ENCODE measurements at places on chromosomes 3 and 15.

GRCh38 chr3:189041482-189042090, 130.2 kb upstream of the TPRG1 start:
- DNase-seq: peak; percentile 30

GRCh38 chr3:188574885-188575284, 420.9 kb downstream of the LPP start:
- DNase-seq: no peak

DNA sequence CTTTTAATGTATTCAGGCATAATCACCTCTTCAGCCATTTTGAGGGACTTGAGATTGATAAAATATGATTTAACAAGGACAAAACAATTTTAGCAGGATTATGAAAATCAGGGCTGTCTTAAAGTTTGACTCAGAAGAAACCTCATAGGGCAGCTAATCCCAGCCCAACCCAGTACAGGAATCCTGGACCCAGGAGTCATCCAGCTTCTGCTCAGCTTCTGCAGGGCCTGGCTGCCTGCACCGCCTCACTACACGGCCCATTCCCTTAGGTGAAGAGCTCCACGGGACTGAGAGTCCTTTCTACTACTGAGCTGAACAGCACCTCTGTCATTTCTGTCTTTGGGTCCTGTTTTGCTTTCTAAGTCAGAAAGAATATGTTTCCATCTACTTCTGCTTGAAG, 37.5 kb downstream of the ARHGAP31 start:
- no peak for DNase-seq

DNA sequence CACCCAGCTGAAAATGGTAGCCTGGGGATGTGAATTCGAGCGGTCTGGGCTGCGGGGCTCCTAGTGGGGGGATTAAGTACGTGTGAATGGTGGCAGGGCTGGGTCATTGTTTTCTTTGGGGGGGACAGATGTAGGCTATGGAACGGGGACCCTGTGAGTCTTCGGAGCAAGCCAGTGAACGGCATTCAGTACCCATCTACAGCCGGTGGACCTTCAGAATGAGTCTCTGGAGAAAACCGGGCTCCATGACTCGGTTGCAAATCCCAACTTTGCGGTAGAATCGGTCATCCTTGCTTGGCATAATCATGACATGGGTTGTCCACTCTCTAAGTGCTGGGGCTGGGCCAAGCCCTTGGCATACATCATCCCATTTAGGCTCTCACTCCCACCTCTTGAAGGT, 7.2 kb upstream of the EOMES start:
- no peak for DNase-seq

- DNase-seq: no peak
Observed at GRCh38 chr15:92886042-92886537, 14.0 kb upstream of the CHD2 start.

- no peak for DNase-seq
Observed at GRCh38 chr3:114307222-114307830, 13.5 kb downstream of the TIGIT start.

DNA sequence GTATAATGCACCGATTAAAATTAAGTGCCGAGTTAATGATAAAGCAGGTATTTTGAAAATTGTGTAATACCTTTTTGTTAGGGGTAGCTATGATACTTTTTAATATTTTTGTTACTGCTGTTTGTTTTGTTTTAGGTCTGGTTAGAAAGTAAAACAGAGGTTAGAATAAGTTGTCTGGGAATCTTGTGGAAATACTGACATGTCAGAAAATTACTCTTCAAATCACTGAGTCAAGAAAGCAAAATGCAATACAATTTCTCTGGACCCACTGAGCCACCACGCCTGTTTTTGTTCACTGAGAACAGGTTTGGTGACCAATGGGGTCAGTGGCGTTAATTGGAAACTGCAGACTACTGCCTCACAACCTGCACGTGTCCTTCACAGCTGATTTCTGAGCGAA, 601.6 kb downstream of the UNC13C start:
- DNase-seq: no peak

GRCh38 chr3:197899833-197900478, 50.0 kb upstream of the RPL35A start:
- no peak for DNase-seq

GRCh38 chr3:172324611-172325203, 123.5 kb downstream of the GHSR start:
- DNase-seq: no peak

GRCh38 chr15:89095073-89095472, 6.8 kb downstream of the ABHD2 start:
- DNase-seq: no peak

Data from activated naive CD4-positive, alpha-beta T cell (primary cell).